Hepatic stellate cell (primary cell): ENCODE measurements at places on chromosomes 1 and 21.

DNA sequence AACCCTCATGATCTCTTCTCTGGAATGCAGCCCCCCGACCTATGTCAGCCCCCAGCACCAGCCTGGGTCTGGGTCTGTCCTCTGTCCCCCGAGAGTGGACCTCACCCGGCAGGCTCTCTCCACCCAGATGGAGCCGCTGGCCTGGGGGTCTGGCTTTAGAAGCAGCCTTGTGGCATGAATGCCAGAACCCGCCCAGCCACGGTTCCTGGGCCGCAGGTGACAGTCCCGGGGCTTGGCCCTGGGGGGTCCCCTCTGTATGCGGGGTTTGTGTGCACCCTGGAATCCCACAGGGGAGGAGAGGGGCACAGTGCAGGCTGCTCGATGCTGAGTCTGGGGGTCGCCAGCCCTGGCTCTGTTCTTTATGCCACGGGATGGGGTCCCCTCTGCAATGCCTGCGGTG is 96.0 kb upstream of the ACTRT2 start:
- no peak for DNase-seq

DNA sequence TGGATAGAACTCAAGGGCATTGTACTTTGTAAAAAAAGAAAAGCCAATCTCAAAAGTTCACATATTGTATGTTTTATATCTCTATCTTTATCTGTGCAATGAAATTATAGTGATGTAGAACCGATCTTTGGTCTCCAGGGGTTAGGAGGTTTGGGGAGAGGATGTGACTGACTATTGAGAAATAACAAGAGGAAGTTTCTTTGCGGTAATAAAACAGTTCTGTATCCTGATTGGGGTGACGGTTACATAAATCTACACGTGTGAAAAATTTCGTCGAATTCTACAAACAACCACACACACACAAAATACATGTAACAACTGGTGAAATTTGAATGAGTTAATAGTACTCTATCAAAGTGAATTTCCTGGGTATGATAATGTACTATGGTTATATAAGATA is 10.6 kb upstream of the OR2T33 start:
- no peak for DNase-seq

- DNase-seq = no peak
Measured at GRCh38 chr1:72284084-72284347, 1.7 kb upstream of the NEGR1 start.

DNA sequence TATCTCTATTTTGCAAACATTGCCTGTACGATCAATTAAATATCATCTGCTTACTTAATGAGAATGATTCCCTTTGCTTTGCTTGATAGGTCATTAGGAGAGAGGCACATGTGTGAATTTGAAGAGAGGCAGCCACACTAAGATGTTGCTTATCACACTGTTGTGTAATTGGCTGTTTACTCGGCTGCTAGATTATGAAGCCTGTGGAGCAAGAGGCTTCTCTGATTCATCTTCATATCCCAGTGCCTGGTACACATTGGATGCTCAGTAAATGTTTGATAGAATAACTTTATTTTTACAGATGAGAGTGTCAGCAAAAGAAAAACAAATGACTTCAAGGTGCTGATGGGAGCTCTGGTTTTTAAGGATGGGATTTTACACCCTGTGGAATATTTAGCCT is 156.2 kb upstream of the C8B start:
- no peak for DNase-seq

DNA sequence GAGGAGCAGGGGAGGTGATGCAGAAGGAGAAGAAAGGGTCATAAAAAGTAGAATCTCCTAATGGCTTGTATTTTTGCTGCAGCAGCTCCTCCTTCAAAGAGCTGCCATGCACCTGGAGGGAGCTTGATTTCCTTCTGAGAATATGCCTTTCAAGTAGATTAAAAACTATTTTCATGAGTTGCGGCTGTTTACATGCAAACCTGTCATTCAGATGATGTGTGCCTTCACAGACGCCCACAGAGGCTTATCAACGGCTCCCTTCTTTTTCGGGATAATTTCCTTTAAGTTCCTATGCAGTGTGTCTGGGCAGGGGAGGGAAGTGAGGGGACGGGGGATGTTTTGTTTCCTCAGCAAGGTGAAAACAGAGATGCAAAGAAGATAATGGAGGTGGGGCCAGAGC is 38.8 kb downstream of the TNR start:
- DNase-seq = no peak

- no peak for DNase-seq
Measured at GRCh38 chr21:37511848-37512247, 145.3 kb downstream of the DYRK1A start.

GRCh38 chr21:41821081-41821755 is 54.4 kb upstream of the RIPK4 start:
- DNase-seq = no peak

GRCh38 chr21:36059823-36060158 is 535 bp downstream of the SETD4 start:
- DNase-seq = peak; percentile 49

DNA sequence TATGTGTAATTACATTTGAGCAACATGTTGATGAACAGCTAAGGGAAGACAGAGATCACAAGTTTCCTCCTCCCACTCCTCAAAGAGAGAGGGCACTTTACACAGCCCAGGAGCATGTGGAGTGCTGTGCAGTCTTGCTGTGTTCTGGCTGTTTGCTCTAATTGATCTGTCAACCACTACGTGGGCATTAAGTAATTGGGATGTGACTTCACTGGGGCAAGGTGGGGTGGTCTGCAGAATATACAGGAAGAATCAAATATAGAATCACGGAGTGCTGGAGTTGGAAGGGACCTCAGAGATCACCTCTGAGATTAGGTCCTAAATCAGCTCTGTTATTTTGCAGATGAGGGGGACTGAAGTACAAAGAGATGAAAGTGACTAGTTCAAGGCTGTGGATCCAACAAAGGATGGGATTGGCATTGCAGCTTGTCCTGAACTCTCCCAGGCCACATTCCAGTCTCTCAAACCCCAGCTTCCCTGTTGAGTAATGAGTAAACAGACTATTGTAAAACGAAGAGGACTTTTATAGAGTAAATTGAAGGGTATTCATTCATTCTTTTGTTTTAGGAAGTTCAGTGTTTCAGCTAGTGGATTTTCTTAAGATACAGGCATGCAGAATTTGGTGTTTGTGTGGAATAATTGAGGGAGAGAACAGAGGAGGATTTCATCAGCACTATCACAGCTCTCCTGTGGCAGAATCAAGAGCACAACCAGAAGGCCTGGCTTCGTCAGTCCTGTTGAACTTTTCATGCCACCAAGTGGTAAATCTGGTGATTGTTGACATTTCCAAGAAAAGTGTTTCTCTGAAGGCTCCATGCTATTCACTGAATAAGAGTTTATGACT is 22.4 kb downstream of the NOS1AP start:
- DNase-seq = no peak

DNA sequence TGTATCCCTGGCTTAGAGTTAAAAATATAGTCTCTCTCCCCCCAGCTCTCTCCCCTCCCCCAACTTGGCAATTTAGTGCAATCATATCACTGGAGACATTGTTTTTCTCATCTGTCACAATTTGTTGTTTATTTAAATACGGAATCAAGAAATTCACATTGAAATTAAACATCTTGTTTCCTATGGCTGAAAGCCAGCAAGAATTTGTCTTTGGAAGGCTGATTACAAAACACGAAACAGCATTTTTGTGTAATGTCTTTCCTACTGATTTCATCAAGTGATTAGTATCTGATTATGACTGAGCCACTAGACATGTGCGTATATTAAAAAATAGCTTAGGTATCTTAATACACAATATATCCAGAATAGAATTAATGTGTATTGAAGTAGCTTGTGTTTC is 119.7 kb downstream of the LYPLAL1 start:
- no peak for DNase-seq

DNA sequence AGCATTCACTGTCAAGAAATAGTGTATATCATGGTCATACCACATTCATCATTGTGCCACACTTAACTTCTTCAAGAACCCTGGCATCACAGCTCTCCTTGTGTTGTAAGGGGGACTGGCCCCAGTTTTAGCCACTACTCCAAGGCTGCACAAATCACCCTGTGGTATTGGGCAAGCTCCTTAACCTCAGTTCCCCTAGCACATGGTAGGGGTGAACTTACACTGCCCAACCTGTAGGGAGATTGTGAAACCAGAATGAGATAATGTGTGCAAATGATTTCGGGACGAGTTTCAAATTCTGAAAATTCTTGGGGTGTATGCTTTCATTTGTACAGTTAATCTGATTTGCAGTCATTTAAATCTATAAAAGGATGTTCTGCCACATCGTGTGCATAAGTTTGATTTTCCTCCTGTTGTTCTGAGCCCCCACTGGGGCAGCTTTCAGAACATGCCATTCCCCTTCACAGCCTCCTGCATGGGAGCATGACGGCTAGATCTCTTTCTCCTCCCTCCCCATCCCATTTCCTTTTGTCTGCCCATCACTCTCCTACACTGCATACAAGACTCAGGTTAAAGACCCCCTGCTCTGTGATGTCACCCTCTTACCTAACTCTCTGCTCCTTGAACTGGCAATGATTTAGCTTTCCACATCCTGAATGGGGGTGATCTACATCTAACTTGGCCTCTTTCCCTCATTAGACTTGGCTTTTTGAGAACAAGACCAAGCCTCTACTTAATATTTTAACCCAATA is 290.3 kb downstream of the CHRM3 start:
- no peak for DNase-seq
